ENCODE measurements at places on chromosomes 7 and 10.

- no peak for DNase-seq
Observed at GRCh38 chr7:70505468-70505867, 626.5 kb upstream of the GALNT17 start.

DNA sequence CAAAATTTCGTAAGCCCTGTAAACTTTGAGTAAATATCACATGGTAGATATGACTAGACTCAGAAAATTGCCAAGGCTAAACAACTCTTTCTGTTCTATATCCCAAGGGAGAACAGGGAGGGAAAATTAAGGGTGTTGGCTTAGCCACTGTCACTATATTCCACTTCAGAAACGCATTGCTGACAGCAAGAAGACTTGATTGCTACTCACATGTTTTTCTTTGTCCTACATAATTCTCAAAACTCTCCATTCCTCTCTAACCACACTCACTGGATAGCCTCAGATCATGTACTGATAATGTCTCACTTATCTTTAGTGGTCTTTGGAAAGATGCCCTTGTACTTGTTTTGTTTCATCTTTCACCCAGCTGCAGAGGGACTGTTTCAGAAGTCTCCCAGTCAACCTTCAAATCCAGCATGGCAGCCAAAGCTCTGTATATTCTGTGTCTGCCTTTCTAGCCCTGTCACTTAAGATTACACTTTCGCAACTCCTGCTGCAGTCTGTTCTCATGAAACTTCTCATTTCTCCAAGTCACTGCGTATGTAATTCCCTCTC is 582.4 kb upstream of the FZD8 start:
- no peak for DNase-seq

- no peak for DNase-seq
Observed at GRCh38 chr7:20797462-20798080, 10.9 kb upstream of the SP8 start.

GRCh38 chr10:21368022-21368582 is 157.4 kb downstream of the SKIDA1 start:
- no peak for DNase-seq

GRCh38 chr10:95391581-95392216 is 100.9 kb upstream of the PDLIM1 start:
- DNase-seq, result no peak

- DNase-seq, result no peak
Observed at GRCh38 chr7:106737202-106737562, 76.2 kb upstream of the CCDC71L start.

DNA sequence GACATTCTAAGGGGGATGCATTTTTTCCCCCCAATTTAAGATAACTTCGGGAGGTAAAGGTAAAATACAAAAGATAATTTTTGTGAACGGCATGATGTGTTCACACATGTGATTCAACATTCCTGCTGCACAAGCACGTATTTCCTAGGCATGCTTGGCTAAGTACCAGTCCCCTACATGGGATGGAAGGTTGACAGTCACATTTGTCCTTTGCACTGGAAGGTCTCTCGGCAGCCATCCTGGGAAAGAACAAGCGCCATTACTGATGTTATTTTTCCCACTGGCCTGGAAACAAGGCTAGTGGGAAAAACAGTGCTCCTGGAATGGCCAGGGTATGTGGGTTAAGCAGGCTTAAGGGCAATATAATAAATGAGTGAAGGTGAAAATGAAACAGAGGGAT is 276.2 kb upstream of the AOAH start:
- no peak for DNase-seq

GRCh38 chr7:70765651-70766050 is 366.3 kb upstream of the GALNT17 start:
- no peak for DNase-seq

DNA sequence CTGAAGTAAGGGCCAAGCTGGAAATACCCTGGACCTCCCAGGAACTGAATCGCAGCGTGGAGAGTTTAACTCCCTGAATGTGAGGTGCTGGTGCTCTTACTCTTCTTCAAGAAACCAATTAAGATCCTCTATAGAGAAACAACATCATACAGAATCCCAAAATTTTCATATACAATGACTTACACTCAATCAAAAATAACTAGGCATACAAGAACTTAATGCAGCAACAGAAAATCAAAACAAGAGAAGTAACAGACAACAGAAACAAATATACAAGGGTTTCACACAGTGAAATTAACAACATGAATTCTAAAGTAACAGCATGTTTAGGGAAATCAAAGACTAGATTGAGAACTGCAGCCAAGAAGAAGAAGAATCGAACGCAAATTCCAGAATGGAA is 37.7 kb downstream of the RNF216 start:
- DNase-seq, result no peak

DNA sequence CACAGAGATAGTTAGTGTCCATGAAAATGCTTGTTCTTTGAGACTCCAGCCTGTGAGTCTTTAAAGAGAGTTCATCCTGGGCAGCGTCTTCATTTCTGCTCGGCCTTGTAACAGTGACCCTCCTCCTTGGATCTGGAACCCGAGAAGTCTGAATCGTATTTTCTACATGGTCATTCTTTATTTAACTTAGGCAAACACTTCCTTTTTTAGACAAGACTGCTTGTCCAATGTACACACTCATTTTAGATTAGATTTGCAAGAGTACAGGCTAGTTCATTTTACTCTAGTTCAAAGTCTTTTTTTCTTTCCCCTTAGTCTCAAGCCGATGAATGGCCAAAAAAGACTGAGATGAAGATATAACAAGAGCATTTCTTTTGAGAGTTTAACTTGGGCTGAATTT is 133.5 kb downstream of the CHN2 start:
- no peak for DNase-seq

GRCh38 chr10:90890347-90890746 is 18.6 kb downstream of the RPP30 start:
- no peak for DNase-seq

- DNase-seq, result no peak
Observed at GRCh38 chr10:86363184-86363832, 3.3 kb downstream of the GRID1 start.

GRCh38 chr10:132324186-132324585 is 7.8 kb upstream of the LRRC27 start:
- DNase-seq, result no peak

GRCh38 chr10:29555746-29556481 is 78.9 kb downstream of the SVIL start:
- peak; percentile 39 for DNase-seq

DNA sequence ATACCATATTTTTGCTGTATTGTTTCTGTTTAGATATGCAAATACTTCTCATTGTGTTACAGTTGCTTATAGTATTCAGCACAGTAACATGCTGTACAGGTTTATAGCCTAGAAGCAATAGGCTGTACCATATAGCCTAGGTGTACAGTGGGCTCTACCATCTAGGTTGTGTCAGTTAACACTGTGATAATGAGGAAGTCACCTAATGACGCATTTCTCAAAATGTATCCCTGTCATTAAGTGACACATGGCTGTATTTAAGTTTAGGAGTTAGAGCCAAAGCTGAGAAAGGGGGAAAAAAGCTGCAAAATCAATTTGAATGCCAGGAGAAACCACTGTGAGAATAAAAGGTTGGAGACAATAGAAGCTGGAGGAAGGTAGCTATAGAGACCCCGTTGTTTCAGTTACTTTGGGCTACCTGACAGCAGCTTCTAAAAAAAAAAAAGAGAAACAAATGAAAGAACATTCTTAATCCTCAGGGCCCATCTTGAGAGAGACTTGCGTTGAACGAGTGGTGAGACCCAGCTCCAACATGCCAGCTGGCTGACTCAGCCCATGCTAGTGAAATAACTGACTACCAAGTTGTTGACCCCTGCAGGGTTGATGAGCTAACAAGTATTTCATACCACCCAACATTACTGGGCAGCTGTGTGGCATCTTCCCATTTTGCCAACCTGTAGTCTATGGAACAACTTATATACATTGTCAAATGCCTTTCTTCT is 8.7 kb downstream of the STARD3NL start:
- no peak for DNase-seq

DNA sequence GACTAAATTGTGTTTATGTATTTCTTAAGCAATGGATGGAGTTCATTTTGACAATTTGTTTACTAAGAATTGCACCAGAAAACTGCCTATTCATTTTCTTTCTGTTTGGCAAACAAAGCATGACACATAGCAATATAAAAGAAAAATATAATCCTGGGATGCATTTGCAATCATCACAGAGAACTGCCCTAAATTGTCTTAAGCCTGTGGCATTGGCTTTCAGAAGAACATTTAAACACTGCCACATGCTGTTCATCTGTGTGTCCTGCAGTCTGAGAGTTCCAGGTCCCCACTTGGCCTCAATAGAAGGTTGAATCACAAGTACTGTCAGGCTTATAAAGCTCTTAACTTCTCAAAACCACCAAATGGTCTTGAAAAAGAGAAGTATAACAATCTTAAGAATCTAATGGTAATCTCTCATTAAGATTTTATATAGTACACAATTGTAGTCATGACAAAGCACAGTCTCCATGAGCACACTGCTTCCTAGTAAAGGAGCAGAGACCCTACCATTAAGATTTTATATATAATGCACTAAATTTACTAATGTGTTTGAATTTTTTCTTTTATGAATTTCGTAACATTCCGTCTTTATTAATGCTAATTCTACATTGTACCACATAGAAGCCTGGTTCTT is 29.9 kb downstream of the RNLS start:
- peak; percentile 56 for DNase-seq

DNA sequence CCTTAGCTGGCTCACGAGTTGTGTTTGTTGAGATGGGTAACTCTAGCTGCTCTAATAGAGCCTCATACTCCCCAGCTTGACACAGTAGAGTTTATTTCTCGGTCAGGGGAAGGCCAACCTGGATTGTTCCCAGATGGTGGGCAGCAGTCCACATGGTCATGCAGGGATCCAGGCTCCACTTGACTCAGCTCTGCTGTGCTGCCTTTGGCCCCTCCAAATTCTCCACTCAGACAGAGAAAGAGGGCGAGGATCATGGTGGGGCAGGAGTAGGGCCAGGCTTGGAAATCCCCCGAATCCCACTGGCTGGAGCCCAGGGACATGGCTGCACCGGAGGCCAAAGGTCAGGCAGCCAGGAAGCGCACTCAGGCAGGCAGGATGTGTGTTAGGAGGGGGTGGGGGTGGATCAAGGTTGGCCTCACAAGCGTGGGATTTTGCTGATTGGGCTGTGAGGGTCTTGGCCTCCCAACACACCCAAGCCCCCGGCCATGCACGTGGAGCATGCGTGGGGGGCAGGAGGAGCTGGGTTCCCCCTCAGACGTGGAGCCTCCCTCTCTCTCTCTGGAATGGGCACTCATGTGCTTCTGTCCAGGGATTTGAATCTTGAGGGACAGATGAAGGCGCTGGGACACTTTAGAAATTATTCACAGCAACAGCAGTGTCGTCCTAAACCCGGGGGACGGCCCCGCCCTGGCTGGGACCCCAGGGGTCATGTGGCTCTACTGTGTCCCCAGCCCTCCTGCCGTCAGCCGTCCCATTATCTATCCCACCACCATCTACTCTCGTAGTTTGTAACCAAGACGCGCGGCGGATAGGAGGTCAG is 44.8 kb downstream of the PDGFA start:
- DNase-seq, result no peak

DNA sequence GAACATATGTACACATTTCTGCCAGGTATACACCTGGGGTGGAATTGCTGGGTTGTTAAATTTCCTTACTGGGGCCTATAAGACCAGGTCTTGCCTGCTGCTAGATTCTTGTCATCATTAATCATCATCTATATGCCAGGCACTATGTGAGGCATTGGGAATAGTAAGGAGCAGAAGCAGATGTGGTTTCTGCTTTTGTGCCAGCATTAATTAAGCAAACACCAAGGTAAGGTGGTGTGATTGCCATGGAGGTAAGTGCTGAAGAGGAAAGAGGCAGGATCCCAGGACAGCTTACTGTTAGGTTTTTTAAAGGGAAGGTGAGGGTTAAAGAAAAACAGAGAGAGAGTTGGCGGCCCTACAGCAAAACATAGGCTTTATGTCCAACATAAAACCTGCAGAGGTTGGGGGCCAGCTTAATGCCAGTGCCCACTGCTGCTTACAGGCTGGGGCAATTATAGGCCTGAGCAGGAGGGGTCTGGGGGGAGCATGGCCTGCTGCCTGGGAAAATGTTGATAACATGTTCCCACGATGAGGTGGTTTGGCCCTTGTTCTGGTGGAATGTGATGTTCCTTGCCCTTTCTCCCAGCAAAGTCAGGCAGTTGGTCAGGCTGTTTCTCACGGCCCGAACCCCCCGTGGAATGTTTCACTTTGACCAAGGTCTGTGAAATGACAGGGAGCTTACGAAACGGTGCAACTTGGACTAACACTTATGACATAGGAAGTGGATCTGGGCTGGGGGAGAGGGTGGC is 93.9 kb downstream of the RBM20 start:
- DNase-seq, result no peak

DNA sequence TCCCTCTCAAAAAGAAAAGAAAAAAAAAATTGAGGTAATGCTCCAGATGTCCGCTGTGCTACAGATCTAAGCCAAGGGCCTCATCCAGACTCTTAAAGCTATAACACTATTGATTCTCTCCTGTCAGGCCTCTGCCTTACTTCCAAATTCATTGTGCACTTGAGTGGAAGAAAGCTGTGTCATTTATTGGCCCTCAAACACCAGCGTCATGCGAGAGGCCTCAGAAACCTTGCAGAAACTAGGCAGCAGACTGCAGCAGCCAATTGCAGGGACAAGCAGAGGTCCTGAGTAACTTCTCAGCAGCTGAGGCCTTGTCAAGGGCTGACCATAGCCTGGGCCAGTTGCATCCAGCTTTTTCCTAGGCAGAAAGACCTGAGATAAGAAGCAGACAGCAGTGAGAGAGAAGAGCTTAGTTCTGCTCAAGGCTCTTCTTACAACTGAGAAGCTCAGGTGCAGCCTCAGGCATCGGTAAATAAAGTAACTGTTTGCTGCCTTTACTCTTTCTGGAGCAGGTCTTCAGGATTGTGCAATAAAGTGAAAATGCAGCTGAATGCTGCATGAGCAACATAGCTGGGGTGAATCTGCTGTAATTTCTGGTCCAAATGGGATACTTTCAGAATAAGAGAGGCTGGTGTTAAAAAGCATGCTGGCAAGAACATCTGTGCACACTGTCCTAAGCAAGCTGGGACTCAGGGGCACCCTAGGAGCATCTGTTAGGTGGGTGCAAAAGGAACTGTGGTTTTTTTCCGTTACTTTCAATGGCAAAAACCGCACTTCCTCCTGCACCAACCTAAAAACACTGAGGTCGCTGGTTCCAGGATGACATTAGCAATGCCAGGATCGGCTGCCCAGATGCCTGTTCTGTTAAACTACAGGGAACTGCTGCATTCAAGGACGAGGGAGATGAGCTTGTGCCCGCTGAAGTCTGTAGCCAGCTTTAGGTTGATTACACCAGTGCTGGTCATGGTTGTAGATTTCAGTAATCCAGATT is 181.8 kb upstream of the PFKP start:
- no peak for DNase-seq

DNA sequence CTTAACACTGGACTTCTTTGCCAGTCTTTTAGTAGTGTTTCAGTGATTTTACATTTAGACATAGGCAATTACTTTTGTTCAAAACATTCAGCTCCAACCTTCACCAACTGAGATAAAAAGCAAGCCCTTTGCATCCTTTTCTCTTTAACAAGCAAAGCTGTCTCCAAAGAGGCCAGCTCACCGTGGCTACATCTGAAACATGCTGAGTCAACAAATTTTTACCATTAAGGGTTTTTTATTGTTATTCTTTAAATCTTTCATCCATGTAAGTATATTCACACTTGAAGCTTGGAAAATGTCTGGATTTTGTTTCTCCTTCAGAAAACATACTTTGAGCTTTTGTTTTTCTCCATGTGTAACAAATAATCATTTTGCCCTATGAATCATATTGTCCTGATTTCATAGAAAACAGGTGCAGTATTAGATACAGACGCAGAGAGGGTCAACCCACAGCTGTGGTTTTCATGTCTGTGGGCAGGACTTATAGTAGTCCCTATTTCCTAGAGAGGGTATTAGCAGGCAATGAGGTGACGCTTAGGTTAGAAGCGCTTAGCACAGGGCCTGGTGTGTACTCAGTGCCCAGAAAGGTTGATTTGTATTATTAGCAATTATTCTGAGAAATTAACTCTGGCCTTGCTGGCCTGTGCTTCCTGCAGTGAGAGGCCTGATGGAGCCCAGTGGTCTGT is 99.5 kb downstream of the MKI67 start:
- DNase-seq, result no peak
